ENCODE measurements at places on chromosomes 6 and 20.

DNA sequence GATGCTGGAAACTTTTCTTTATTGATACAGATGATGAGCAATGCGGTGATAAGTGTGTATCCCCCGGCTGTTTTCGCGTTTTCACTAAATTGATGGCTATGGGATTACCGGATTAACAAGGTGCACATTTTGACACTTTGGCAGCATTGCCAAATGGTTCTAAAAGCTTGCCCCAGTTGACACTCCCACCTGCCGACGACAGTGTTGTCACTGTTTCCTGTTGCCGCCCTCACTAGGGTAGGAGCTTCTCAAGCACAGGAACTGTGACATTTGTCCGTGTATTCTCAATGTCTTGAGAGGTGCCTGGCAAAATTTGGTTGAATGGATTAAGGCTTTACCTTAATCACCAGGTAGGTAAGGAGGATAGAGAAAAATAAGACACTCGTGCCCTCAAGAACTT is 9.8 kb upstream of the MAPK13 start:
- no peak for DNase-seq

- peak; percentile 37 for DNase-seq
Measured at GRCh38 chr20:8155229-8155628, 23.2 kb downstream of the PLCB1 start.

GRCh38 chr6:137880746-137881521 is 13.9 kb downstream of the TNFAIP3 start:
- no peak for DNase-seq

DNA sequence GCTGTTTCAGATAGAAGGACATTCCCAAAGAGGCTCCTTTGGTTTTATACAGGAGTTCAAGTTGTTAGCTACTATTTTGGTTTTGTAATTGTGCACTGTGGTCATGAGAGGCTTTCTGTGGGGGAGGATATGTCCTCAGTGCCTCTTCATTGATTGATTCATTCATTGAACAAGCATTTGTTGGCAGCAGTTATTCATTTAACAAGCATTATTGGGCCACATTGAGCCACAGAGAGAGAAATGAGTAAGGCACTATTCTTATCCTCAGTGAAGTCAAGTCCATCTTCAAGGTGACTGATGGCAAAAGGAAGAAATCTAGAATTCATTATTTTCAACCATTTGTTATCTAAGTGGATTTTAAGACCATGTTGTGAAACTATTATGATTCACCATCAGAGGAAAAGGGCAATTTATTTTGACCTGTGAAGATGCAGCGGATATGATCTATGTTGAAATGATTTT is 697.2 kb upstream of the CITED2 start:
- DNase-seq, result peak; percentile 96

- DNase-seq, result no peak
Measured at GRCh38 chr6:43757966-43758616, 11.9 kb upstream of the VEGFA start.

- DNase-seq, result peak; percentile 89
Measured at GRCh38 chr6:158185729-158186456, 17.7 kb downstream of the GTF2H5 start.

DNA sequence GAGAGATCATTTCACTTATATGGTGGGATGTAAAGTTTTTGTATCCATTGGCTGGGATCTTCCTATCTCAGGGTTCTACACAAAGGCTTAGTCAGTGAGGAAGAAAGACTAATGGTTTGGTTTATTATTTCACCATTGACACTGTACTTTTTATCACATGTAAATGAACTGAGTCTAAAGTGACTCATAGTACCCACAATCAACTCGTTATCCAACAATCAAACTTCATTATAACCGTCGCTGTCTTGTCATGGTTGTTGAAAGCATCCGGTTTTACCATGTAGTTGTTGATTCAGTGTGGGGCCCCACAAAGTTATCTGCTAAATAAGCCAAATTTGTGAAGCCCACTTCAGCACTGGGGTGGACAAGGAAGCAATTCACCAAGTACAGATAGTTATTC is 55.8 kb upstream of the MTRF1L start:
- peak; percentile 59 for DNase-seq

GRCh38 chr20:12067686-12068085 is 150.0 kb downstream of the BTBD3 start:
- peak; percentile 40 for DNase-seq

GRCh38 chr6:167661552-167662044 is 165.1 kb upstream of the AFDN start:
- DNase-seq, result no peak

- no peak for DNase-seq
Measured at GRCh38 chr6:143542888-143543287, 31.4 kb upstream of the FUCA2 start.

GRCh38 chr6:66897576-66897975 is 1190.5 kb upstream of the EYS start:
- peak; percentile 7 for DNase-seq

- DNase-seq, result no peak
Measured at GRCh38 chr6:56073761-56074160, 173.6 kb downstream of the COL21A1 start.

All from amniotic epithelial cell (primary cell).